Glutamatergic neuron (in vitro differentiated cells): ENCODE measurements at places on chromosomes 3 and 15. TPM values are rescaled to one million over a fixed set of nuclear protein-coding genes. Genes with fewer than 3 reads are reported as not detected.

ZNF80 gene
- total RNA-seq = not detected

ATP10A gene
- total RNA-seq = not detected

ROPN1 gene
- not detected for total RNA-seq

GABRA5 gene
- 1.1 TPM for total RNA-seq

ADAMTS7 gene
- 181 TPM for total RNA-seq

ST6GAL1 gene
- 156 TPM for total RNA-seq
